ENCODE measurements at places on chromosomes 16 and 17.
A peak's percentile ranks its signal among the peaks of the same experiment; 100 is the strongest.

GRCh38 chr17:50598487-50598886 is 36.2 kb upstream of the ABCC3 start:
- no peak for DNase-seq

GRCh38 chr17:66727634-66728570 is 107.0 kb upstream of the CACNG5 start:
- peak; percentile 37 for DNase-seq

GRCh38 chr17:44832805-44833204 is 2.7 kb upstream of the GJC1 start:
- no peak for DNase-seq

GRCh38 chr17:67044016-67044772 is at the start of gene CACNG1:
Gene CACNG1, plus strand, starts transcription at chr17:67044554. Its CDS starts 107 bp downstream, at chr17:67044661.
- DNase-seq: no peak

DNA sequence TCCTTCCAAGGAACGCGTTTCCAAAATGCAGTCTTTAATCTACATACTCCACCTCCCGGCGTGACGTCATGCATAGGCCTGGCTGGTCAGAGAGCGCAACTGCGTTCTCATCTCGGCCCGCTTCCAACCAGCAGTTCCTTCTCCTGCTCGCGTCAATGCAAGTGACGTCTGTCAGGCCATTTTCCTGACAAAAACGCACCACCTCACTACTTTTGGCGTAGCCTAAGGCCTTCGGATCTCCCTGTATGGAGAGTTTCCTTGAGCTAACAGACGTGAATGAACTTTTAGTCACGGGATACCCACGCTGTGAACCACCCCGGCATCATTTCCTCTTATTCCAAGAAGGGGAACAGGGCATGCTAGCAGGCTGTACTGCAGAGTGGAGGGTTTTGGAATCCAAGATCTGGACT is 25.0 kb downstream of the TEX14 start:
- DNase-seq: peak; percentile 18

- DNase-seq: no peak
Measured at GRCh38 chr17:46135126-46135812, 58.0 kb downstream of the KANSL1 start.

- no peak for DNase-seq
Measured at GRCh38 chr17:81920612-81921536, 2.9 kb upstream of the SIRT7 start.

DNA sequence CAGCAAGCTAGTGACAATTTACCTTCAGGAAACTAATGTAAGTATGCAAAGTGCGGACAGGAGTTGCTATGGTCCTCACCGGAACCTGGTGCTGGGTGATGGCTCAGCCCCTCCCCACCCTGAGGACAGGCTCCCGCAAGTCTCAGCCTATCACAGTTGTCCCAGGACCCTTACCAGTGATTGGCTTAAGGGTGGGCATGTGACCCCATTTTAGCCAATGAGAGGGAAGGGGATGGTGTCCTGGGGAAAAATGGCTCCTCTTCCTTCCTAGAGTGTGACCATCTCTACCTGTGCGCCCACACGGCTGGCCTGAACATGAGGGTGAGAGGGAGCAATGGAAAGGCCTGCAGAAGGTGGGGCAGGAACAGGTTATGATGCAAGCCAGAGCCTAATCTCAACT is 80.4 kb downstream of the C16orf78 start:
- no peak for DNase-seq

DNA sequence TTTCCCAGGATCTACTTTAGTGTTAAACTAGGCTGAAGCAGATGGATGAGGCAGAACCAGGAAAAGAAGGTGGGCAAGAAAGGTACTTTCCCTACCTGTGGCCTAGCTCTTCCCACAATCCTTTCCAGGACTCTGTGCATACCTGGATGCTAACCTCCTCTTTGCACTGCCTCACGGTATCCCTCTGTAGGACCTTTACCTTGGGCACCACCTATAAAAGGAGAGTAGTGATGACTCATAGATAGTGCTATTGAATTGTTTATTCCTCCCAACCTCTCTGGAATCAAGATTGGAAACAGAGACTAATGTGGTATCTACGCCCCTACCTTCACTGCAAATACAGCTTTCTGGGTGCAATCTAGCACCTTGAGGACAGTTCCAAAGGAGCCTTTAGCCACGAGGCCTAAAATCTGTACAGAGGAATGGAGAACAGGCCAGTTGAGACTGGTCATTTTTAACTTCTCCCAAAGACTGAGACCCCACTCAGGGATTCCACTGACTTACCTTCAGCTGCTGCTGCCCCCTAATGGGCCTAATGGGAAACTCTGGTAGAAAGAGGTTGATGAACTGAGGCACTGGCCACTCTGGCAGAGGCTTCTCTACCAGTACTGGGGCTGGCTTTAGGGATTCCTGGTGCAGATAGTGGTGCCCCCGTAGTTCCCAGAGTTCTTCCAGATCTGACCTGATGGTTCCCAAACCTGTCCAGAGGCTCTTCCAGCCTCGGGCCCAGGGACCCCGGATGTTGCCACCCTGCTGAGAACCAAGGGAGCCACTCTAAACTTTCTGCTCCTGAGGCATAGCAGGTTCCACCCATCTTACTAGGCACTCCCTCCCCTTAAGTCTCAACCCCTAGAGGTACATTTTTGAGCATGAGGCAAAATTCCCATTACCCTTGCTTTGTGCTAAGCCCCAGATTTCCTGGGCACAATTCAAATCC is 781 bp downstream of the RSKR start:
- DNase-seq: peak; percentile 41

DNA sequence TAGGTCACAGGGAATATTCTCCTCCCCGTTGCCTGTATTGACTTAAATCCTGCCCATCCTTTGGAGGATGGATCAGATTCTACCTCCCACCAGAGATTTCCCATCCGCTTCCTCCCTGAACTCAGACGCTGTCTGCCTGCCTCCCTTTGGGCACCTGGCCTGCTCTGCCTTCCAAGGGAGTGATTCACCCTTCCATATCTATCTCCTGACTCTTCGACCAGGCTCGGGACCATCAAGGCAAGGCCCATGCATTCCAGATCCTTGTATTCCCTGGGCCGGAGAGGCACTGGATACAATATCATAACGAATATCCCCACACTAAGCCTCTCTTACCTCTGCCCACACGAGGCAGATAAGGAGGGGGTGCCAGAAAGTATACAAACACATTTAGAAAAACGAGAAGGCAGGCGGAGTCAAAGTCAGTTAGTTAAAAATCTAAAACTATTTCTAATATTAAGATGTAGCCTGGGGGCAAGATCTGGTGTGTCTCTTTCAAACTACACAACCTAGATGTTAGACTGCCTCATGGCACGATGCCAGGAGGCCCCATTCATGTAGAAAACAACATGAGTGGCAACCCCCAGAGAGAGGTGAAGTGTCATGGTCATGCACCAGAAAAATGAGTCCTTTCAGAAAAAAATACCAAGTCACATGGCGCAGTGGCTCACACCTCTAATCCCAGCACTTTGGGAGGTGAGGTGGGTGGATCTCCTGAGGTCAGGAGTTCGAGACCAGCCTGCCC is 9.2 kb downstream of the PMP22 start:
- DNase-seq: peak; percentile 25

DNA sequence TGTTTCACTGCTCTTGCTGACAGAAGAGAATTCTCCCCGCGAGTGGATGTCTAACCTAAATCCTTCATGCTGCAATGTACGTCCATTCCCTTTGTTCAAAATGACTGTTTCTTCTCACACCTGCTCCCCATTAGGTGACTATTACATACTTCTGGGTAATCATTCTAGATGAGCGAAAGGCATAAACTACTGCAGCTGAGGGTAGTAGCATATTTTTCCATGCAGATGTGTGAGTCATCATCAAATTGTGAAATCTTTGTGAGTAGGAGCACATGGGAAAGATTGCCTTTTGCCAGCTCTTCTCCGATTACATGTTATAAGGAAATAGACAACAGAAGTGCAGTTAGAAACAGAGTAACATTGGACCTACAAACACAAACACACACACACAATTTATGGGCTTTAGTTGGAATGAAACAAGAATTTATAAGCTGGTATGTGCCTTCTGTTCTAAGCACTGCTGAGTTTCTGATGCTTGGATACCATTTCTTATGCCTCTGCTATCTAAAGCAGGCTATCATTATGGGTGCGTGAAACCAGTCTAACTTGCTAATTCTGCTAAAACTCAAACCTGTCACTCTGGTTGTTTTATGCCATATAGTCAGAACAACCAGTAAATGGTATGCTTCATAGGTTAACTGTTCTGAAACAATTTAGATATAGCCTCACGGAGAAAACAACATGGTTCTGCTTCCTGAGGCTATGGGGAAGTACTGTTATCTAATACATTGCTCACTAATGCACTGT is 346.9 kb upstream of the PSMD7 start:
- peak; percentile 82 for DNase-seq

GRCh38 chr17:78111727-78112517 is 16.6 kb downstream of the TMC6 start:
- no peak for DNase-seq

GRCh38 chr17:58270476-58271215 is 10.1 kb downstream of the MPO start:
- no peak for DNase-seq

DNA sequence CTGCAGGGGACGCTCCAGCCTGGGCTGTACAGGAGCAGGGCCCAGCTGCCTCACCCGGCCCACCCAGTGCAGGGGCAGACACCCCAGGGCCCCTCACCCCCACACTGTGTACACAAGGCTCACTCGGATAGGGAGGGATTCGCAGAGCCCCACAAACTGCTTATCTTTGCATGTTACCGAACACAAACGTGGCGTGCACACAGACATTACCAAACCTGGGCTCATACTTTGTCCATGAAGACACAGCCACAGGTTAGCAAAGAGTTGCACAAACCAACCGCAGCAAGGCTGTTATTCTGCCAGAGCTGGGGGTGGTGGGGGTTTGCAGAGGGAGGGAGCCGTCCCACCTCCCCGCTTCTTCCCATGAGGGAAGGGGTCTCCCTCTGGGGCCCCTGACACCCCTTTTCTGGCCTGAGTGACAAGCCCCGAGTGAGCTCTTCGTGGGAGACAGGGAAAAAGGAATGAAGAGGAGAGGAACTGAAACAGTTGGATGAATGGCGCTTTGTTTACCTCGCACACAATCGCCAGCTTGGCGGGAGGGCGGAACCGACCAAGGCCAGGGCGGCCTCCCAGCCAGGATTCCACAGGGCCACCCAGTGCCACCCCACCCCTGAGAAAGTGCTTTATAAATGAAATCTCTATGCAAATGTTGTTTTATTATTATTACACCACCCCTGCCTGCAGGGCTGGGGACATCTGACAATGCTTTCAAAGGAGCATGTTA is 434 bp upstream of the CPSF4L start:
- no peak for DNase-seq

- no peak for DNase-seq
Measured at GRCh38 chr16:56041556-56042140, 149.6 kb upstream of the GNAO1 start.

- no peak for DNase-seq
Measured at GRCh38 chr17:2070241-2071023, 15.5 kb downstream of the HIC1 start.

GRCh38 chr16:49213594-49213993 is 68.0 kb downstream of the CBLN1 start:
- no peak for DNase-seq

DNA sequence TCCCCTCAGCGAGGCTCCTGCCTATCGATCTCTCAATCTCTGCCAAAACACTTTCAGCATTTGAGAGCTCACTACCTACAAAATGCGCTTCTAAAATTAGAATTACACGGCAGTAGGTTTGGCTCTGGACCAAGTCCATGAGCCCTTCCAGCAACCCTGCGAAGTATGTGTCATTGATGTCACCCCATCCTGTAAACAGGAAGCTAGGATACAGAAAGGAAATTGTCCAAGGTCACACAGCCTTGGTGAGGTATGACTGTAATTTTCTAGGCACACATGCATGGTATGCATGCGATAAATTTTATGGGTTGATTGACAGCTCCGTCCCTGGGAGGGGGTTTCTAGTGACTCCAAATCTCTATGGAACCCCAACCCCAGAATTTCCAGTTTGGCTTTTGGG is 330.3 kb upstream of the CDH5 start:
- DNase-seq: peak; percentile 59

DNA sequence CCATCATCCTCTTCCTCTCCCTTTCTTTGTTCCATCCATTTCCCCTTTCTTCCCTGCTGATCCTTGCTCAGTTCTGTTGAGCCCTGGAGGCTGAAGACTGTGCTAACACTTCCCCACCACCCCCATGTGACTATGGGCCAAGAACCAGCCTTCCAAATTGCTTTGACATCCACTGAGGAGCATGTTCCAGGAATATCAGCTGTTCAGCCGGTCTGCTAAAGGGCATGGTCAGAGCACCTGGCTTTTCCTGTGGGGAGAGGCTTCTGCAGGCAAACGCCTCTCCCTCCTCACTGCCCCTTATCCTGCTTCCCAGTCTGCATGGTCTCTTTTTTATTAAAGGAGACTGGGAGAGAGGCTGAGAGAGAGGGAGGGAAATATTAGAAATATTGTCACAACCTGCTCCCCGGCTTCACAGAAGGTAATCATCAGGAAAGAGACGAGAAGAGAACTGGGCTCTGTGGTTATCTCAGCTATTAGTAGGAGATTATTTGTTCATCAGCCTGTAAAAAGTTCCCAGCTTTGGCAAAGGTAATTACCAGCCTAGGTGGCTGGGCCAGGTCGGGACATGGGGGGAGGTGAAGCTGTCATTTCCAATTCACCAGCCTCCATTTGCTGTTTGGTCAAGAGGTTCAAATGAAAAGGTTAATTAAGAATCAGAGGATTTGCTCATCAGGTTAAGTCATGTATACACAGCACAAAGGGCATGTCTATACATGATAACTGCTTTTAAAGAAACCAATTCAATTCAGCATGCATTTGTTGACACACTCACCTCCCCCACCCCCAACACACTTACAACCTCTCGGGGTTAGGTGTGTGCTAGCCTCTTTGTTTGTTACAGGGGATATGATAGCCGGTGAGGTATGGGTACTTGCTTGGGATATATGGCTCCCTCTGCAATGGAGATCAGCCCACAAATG is 83.7 kb upstream of the CRHR1 start:
- no peak for DNase-seq

GRCh38 chr17:8649157-8650118 is 18.9 kb upstream of the MYH10 start:
- DNase-seq: peak; percentile 82

GRCh38 chr17:58375811-58376210 is 23.8 kb upstream of the SUPT4H1 start:
- DNase-seq: no peak

- DNase-seq: peak; percentile 69
Measured at GRCh38 chr17:72539981-72540897, 419.4 kb downstream of the SOX9 start.

DNA sequence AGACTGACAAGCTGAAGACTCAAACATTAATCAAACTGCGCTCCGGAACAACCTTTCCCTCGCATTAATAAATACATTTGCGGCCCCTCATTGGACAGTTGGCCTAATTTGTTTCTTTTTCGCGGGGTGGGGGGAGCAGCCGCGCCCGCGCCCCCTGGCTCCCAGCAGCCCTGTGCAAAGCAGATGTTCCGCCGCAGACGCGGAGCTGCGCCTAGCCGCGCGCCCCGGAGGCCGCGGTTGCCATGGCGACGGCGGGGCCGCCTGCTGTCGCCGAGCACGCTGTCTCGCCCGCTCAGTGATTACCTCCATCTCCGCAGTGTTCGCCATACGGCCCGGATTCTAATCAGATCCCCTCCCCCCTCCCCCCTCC is 25.5 kb downstream of the COPZ2 start:
- DNase-seq: peak; percentile 33

All from fibroblast of skin of back (primary cell).